ENCODE measurements at places on chromosomes 2 and 18. TPM values are rescaled to one million over a fixed set of nuclear protein-coding genes. Genes with fewer than 3 reads are reported as not detected.

DNA sequence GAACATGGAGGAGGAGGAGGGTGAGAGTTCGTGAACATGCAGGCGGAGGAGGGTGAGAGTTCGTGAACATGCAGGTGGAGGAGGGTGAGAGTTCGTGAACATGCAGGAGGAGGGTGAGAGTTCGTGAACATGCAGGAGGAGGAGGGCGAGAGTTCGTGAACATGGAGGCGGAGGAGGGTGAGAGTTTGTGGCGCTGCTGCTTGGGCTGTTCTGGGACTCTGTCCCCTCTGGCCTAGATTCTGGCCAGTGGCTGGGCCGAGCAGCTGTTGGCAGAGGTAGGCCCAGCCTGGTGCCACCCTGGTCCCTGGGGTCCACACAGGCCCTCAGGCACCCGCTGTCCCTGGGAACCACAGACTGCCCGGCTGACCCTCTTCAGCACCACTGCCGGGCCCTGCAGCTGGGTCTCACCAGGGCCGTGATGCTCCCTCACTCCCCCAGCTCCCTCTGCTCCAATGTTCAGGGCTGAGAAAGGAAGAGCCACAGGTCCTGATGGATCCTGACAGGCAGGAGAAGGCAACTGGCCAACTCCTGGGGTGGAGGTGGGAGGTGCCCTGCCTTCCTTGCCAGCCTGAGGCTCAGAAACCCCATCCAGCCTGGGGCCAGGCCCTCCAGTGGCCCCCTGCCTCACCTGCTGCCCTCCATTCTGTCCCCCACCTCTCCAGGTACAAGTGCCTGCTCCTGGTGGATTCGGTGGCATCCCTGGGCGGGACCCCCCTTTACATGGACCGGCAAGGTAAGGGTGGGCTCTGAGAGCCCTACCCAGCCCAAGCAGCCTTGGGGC, 3.9 kb downstream of the AGXT start:
- peaks cover 14% of the 10 kb centered on the region for H3K4me1 ChIP-seq
- H3K4me3 ChIP-seq = no peak overlapping the region
- no peak for DNase-seq
- H3K27me3 ChIP-seq = peaks cover 31% of the 10 kb centered on the region
- H3K36me3 ChIP-seq = peaks cover 12% of the 10 kb centered on the region
- no peak overlapping the region for H3K27ac ChIP-seq

GRCh38 chr18:30486856-30487255, 555.7 kb downstream of the DSC3 start:
- H3K4me1 ChIP-seq = no peaks in the 10 kb centered on the region
- H3K36me3 ChIP-seq = no peaks in the 10 kb centered on the region
- no peak overlapping the region for H3K27ac ChIP-seq
- H3K4me3 ChIP-seq = no peak overlapping the region
- no peak for DNase-seq

GRCh38 chr2:120177001-120177621, 46.1 kb downstream of the TMEM185B start:
- no peaks in the 10 kb centered on the region for H3K27me3 ChIP-seq
- no peaks in the 10 kb centered on the region for H3K4me1 ChIP-seq
- H3K27ac ChIP-seq = no peak overlapping the region

DNA sequence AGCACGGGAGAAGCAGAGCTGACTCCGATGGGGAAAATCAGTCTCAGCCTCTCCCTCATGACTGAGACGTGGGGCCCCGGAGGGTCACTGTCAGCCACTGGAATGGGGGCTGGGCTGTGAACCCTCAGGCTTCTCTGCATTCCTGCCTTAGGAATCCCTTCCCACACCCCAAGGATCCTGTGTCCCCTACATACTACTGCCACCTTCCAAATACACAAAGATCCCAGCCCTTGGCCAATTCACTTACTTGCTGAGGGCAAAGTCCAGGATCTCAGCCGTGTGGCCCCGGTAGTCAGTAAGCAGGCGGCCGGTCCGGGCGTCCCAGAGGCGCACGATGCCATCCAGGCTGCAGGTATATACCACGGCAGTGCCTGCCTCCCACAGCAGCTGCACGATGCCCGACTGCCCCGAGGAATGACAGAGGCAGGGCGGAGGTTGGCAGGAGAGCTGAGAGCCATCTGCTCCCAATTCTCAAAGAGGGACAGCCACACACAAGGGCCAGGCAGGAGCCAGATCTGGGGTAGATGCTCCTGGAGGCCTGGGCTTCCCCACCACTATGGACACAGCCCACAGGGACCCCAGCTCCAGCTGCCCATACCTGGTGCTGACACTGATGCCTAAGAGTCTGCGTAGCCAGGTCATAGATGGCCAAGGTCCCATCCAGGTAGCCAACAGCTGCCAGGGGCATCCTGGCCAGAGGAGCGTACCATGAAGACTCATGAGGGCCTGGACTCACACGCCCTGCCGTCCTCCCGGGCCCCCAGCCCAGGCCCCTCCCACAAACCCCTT, 4.2 kb downstream of the GPBAR1 start:
- no peak for DNase-seq
- H3K27me3 ChIP-seq = no peaks in the 10 kb centered on the region
- no peak overlapping the region for H3K27ac ChIP-seq
- H3K4me1 ChIP-seq = peaks cover 18% of the 10 kb centered on the region
- peaks cover 57% of the 10 kb centered on the region for H3K36me3 ChIP-seq
- no peak overlapping the region for H3K4me3 ChIP-seq

DNA sequence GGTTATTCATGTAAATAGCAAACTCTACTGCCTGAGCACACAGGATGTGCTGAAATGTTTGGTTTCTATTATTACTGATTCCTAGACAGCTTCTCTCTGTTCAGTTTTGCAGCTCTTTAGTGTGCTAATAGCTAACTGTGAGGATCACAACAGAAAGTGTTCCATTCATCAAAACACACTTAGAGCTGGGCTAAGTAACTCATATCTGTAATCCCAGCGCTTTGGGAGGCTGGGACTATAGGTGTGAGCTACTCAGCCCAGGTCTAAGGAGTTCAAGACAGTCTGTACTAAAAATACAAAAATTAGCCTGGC, 63.2 kb downstream of the MOGAT1 start:
- peaks cover 15% of the 10 kb centered on the region for H3K36me3 ChIP-seq
- DNase-seq = no peak
- peaks cover 34% of the 10 kb centered on the region for H3K4me1 ChIP-seq
- no peak overlapping the region for H3K4me3 ChIP-seq
- H3K27ac ChIP-seq = peak overlapping the region; percentile 75

DNA sequence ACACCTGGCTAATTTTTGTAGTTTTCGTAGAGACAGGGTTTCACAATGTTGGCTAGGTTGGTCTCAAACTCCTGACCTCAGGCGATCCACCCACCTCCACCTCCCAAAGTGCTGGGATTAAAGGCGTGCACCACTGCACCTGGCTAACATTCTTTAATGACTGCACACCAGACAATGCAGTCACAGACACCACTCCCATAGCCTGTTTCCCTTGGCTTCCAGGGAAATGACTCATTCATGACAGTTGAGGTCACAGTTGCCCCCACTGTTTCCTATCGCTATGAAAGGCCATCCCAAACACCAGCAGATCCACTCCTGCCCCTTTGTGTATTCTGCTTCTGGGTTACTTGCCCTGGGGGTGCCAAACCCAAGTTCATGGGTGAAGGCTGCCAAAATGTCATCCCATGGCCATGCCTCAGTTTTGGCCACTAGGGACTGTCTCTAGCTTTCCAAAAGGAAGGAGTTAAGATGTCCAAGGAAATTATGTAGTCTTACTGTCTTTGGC, 8.7 kb downstream of the CHMP1B start:
- H3K27me3 ChIP-seq = no peaks in the 10 kb centered on the region
- H3K27ac ChIP-seq = peak overlapping the region; percentile 95
- peaks cover 50% of the 10 kb centered on the region for H3K4me1 ChIP-seq
- H3K4me3 ChIP-seq = peak overlapping the region; percentile 68

DNA sequence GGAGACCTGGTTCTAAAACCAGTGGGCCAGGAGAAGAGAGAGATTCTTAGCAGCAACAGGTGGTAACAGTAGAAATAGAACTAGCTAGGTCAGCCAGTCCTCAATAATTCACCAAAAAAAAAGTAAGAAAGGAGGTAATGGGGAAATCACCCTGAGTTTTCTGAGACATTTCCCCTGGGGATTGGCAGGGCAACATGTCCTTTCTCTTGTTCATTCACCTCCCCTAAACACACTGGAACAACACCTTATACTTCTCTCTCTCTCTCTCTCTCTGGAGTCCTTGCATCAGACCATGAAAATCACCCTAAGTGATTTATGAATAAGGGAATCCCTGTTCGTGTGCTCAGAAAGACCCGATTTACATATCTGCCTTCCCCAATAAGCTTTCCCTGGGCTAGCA, 64.8 kb downstream of the COX7A2L start:
- no peaks in the 10 kb centered on the region for H3K4me1 ChIP-seq
- no peak for DNase-seq
- H3K36me3 ChIP-seq = peaks cover 20% of the 10 kb centered on the region
- no peak overlapping the region for H3K4me3 ChIP-seq

DNA sequence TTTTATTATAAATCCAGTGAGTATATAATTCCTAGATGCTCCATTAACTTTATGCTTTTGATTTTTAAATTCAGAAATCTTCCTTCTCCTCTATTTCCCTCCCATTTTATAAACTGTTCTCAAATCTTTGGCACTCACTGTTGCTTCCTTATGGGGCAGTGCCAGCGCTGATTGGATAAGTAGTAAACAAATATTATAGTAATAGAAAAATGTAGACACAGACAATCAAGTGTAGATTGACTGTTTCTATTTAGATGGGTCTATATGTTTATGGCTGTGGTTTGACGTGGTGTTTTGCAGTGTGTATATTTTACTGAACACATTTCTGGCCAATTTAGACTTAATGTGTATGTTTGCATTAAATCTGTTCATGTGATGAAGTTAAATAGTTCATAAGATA, 36.6 kb downstream of the LYPD6B start:
- H3K4me3 ChIP-seq = no peak overlapping the region
- peaks cover 11% of the 10 kb centered on the region for H3K27me3 ChIP-seq
- DNase-seq = no peak
- H3K36me3 ChIP-seq = no peaks in the 10 kb centered on the region

DNA sequence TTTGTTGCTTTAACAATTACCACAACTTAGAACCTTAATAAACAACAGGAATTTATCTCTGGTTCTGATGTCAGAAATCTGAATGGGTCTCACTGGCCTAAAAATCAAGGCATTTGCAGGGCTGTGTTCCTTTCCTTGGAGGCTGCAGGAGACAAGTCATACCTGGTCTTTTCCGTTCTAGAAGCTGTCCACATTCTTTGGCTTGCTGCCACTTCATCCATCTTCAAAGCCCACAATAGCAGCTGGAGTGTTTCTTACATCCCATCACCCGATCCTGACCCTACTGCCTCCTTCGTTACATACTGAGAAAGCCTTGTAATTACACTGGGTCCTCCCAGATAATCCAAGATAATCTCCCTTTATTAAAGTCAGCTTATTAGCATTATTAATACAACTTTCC, 18.1 kb downstream of the NETO1 start:
- H3K4me1 ChIP-seq = peaks cover 27% of the 10 kb centered on the region
- no peaks in the 10 kb centered on the region for H3K36me3 ChIP-seq
- no peak for DNase-seq
- H3K27me3 ChIP-seq = no peaks in the 10 kb centered on the region
- no peak overlapping the region for H3K27ac ChIP-seq

Gene CAVIN2
- not detected for total RNA-seq

Gene LRP2
- 0.66 TPM for total RNA-seq

Gene CNPPD1
- total RNA-seq = 42.9 TPM

Gene KATNAL2
- total RNA-seq = 7.6 TPM

Gene STARD6
- not detected for total RNA-seq

Measured in Calu3 (cell line).